ENCODE measurements at places on chromosomes 2 and 18.

DNA sequence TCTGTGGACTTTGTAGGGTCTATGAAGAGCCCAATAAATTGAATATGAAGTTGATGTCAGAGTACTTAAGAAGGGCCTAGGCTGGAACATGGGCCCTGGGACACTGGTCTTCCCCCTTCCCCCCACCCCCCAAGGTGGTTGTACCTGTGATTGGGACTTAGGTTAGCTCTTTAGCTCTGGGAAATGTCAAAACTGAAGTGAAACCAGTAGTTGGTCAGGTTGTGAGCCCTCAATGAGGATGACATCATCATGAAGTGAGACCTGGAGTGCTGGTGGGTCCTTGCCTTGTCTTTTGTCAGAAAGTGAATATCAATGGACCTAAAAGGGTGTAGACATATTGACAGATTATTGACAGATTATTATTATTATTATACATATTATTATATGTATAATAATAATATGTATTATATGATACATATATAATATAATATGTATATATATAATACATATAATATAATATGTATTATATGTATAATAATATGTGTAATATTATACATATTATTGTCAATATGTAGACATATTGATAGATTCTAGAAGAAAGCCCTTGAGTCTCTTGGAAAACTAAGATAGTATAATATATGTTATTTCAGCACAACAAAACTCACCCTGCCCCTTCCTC lies 5.4 kb downstream of the MARS2 start:
- no peak for DNase-seq

GRCh38 chr2:23850564-23851256 lies 76.2 kb downstream of the ATAD2B start:
- no peak for DNase-seq

DNA sequence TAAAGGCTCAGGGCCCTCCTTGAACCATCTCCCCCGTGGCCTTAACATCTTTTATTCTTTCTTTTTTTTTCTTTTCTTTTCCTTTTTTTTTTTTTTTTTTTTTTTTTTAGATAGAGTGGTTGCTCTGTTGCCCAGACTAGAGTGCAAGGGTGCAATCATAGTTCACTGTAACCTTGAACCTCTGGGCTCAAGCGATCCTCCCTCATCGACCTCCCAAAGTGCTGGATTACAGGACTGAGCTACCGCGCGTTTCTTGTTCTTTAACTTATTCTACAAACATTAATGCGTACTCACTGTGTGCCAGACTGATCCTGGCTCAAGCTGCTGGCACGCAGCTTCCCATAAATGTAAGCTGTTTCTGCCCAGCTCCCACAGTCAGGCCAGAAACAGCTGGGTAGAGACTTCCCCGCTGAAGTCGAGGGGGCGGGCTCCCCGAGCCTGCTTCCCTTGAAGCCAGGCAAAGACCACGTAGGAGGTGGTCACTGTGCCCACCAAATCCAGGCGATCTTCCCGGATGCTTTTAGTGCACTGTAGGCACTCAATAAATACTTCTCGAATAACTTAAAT lies 29.2 kb upstream of the ATP6V1B1 start:
- DNase-seq: no peak

GRCh38 chr18:75154259-75154658 lies 54.7 kb downstream of the PTGR3 start:
- no peak for DNase-seq

DNA sequence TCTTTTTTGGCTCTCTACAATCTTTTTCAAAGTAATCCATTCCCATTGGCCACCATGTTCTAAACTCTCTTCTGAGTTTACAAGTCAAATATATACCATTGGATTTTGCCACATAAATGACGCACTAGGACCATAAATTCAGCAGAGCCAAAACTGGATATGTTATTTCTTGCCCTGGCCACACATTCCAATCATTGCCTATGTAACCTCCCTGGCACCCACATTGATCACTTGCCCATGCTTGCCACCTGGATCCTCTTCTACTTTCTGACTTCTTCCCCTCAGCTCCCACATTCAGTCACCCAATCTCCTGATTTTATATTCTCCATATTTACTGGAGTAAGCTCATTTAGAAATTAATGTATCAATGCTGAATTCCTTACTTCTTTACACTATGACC lies 5.1 kb upstream of the ZC3H15 start:
- DNase-seq: no peak

DNA sequence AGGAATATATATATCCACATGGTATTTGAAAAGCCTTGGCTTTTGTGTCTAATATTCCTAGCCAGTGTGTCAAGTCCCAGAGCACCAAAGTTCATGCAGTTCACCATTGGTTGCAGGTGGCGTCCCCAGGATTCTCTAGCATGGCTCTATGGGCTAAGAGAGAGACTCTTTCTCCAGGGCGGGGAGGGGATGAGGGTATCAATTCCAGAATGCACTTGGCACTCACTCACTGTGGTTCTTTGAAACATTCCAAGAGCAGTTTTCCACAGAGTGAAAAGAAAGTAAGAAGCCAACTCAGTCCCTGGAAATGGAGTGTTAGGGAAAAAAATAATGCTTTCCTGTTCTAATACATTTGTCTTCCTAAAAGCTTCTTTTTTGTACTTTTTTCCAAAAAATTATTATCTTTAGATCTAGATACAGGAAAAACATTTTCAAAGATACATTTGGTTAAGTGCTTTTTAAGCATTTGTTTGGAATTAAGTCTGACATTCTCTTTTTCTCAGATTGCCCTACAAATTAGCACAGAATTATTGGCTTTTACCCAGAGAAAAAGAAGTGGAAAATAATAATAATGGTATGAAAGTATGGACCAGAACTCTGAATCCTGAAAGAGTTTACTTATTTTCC lies 239.9 kb downstream of the PAX3 start:
- DNase-seq: no peak

DNA sequence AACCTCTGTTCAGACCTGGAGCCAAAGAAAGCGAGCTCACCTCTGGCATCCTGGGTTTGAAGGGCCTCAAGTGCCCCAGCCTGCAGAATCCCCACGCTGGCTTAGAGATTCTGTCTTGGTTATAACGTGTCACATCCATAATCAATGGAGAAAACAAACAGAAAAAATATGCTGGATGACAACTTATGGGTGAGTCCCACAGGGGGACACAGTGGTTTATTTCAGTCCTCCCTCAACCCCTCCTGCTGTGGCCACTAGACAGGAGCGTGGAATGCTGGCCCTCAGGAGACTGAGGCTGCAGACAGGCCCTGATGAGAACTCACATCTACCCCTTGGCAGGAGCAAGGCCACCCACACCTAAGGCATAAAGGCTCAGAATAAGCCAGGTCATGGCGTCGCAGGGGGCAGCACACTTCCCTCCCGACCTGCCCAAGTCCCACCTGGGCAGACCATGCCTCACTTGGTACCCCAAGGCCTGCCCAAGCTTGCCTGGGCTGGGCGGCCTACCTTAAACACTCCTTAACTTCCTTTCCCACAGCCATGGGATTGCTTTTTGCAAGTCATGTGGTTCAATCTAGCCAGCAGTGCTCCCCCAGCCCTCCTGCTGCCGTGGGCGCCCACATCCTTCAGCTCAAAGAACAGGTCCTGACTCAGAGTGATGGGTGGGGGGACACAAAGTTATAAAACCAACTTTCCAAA lies 19.9 kb downstream of the COX7A2L start:
- no peak for DNase-seq

DNA sequence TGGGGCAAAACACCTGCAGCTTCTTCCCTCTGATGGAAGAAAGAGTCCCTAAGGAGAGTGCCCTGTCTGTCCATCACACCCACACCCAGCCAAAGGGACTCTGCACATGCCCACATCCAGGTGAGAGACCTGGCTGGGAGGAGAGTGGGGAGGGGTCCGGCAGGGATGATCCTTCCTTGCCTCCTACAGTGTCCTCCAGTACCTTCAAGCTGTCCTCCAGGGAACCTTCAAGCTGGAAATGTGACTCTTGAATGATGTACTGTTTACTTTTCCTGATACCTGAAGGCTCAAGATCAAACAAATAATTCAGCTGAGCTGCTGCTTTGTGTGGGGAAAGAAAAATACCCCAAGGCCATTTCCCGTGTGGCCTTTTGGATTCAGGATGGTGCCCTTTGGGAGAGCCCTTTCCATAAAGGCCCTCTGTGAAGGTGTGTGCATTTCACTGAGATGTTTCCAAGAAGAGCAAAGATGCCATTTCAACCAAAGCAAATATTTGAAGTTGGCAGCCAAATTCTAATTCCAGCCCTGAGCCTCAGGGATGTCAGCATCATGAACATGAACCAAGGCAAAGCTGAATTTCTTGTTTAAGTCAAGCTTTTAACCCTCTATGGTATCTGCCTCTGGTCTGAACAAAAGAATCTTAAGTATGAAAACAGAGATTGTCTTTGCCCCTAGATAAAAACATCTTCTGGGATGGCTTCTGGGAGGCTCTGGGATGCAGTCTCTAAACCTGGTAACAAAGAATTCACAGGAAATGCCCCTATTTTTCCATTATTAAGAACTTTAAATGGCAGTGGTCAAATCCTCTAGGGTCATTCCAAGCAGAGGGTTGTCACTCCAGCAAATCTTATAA lies 11.1 kb downstream of the EVA1A start:
- peak; percentile 30 for DNase-seq

- no peak for DNase-seq
These were observed 6.3 kb downstream of the BOK start for GRCh38 chr2:241564596-241565410.

- no peak for DNase-seq
These were observed 11.2 kb downstream of the NCK2 start for GRCh38 chr2:105755895-105756294.

GRCh38 chr18:78006006-78006773 lies 756.5 kb downstream of the GALR1 start:
- no peak for DNase-seq

- DNase-seq: no peak
These were observed 97.3 kb downstream of the DOCK10 start for GRCh38 chr2:224944707-224945547.

- DNase-seq: no peak
These were observed 17.2 kb downstream of the THOC1 start for GRCh38 chr18:250685-251084.

DNA sequence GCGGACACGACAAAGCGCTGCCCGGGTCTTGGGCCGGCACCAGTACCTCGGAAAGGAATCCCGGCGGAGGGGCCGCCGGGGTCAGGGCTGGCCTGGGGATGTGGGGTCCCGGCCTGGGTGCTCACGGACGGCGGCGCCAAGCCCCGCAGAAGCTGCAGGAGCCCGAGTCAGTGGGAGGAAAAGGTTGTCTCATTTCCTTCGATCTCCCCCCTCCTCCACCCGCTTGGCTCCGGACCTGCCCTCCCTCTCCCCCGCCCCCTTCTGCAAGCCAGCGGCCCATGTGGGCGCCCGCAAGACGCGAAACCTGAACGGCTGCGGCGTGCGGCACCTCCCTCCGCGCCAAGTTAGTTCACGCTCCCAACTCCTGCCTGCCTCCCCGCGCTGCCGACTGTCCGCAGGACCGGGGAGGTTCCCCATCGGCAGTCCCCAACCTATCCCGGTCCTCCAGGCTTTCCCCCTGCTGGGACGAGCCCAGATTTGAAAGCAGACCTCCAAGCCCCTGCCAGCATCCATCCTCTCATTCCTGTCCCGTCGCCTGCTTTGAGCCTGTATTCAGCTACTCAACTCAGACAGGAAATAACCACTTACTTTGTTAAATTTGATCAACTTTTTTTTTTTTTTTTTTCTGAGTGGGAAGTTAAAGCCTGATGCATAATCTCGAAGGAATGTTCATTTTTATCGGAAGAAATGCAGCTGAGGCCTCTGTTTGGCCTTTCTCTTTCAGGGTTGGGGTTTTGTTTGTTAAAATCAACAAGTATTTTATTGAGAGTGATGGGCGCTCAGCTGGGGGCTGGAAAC lies at the start of gene EVA1A:
Gene EVA1A (minus strand): TSS at position 172 of the 798 bp plus-strand sequence. CDS start 42,799 bp downstream, outside the sequence.
- no peak for DNase-seq

DNA sequence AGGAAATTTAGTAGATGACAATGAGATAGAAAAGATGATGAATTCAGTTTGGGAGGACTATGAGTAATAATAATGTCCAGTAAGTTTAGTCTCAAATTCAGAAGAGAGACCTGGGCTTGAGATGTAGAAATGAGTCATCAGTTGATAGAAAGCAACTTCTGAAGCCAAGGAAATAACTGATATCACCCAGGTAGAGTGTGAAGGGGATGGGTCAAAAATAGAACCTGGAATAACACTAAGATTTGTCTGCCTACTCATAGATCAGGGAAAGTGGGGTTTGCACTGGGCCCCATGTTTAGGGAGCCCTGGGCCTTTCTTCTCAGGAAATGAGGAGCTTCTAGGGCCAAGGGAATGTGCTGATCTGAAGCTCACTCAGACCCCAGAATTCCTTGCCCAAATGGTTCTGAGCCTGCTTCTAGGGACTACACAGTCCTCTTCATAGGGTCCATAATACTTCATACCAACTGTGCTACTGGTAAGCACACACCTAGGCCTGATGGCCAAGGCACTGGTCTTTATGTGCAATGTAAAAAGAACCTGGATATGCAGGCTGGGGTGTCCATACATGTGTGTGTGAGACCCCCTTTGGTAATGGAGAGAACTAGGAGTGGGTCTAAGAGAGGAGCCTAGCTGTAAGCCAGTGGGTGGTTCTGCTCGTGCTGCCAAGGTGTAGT lies 141.2 kb downstream of the IKZF2 start:
- no peak for DNase-seq

DNA sequence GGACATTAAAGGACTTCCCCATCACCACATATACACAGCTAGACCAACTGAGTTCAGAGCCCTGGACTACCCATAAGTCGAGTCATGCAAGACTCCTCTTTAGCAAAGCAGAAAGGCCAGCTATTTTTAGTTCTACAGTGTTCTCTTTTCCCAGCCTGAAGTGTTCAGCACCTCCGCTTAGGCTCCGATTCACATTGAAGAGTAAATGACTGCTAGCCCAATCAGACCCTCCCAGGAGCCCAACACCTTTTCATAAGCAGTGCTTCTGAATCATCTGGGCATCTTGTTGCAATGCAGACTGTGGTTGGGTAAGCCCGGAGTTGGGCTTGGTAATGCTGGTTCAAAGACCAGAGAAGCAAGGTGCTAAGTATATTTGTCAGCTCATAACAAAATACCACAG lies 138.6 kb upstream of the MSH6 start:
- DNase-seq: no peak

GRCh38 chr18:53991805-53992204 lies 232.7 kb downstream of the MBD2 start:
- DNase-seq: no peak

DNA sequence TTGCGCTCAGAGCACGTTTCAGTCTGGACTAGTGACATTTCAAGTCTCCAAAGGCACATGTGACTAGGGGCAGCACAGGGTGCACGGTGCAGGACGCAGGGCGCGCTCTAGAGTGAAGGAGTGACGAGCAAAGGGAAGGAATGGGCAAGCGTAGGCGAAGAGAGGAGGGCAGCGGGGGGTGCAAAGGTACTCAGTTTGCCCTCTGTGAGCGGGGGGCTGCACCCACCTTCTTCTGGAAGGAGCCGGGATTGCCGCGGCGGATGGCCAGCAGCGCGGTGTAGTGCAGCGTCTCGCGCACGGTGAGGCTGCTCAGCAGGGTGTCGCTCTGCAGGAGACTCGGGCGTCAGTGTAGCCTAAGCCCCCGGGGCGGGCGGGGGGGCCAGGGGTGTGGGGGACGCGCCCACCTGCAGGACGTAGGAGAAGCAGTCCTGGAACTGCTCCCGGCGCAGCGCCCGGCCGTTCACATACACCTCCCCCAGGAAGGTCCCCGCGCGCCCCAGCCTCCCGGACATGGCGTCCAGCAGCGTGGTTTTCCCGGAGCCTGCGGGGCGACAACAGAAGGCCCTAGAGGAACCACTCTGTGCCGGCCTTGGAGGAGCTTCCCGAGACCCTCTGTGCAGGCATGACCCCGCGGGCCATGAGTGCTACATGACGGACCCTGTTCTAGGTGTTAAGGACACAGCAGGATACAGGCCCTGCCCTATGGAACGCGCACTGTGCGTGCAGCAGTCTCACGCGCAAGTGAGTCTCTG lies 6.9 kb downstream of the ABCG5 start:
- no peak for DNase-seq

Measured in breast epithelium (tissue), 4 donors.